ENCODE measurements at places on chromosomes 3 and 15. TPM values are rescaled to one million over a fixed set of nuclear protein-coding genes. Genes with fewer than 3 reads are reported as not detected.

The MYO1E gene
- 57.5 TPM for total RNA-seq

The FEZF2 gene
- total RNA-seq, result not detected

The GUCA1C gene
- not detected for total RNA-seq

The LDHAL6B gene
- not detected for total RNA-seq

The STAB1 gene
- not detected for total RNA-seq

The CNTN3 gene
- not detected for total RNA-seq

The ACKR4 gene
- total RNA-seq, result not detected

The NGLY1 gene
- total RNA-seq, result 54.3 TPM

The BCL2A1 gene
- 73.5 TPM for total RNA-seq

The ISLR gene
- not detected for total RNA-seq

The PRSS50 gene
- not detected for total RNA-seq

The ADIPOQ gene
- total RNA-seq, result not detected

The SLC22A13 gene
- total RNA-seq, result 0.23 TPM

The GNB5 gene
- total RNA-seq, result 17.5 TPM

The PATL2 gene
- 5.4 TPM for total RNA-seq

The ST8SIA2 gene
- not detected for total RNA-seq

The CDCP1 gene
- 2.1 TPM for total RNA-seq

The TM4SF4 gene
- not detected for total RNA-seq

The BNC1 gene
- not detected for total RNA-seq

The MORC1 gene
- total RNA-seq, result not detected

The KLHL40 gene
- not detected for total RNA-seq

The C3orf80 gene
- total RNA-seq, result not detected

The AHSG gene
- total RNA-seq, result not detected

The COL8A1 gene
- 0.06 TPM for total RNA-seq

The ATP8B4 gene
- 16.3 TPM for total RNA-seq

The CPN2 gene
- total RNA-seq, result not detected

The ARHGEF26 gene
- total RNA-seq, result 0.08 TPM

The IRAK2 gene
- total RNA-seq, result 4.0 TPM

The TRIM71 gene
- 0.04 TPM for total RNA-seq

The GPR149 gene
- not detected for total RNA-seq

The HTR3E gene
- total RNA-seq, result not detected

The PAQR5 gene
- total RNA-seq, result 0.13 TPM

The IGF2BP2 gene
- 0.32 TPM for total RNA-seq

The IMPG2 gene
- total RNA-seq, result 0.06 TPM

The RNF7 gene
- total RNA-seq, result 63.7 TPM

The UPK1B gene
- total RNA-seq, result not detected

The TMEM108 gene
- not detected for total RNA-seq

The PPP1R14D gene
- total RNA-seq, result not detected

The RASSF1 gene
- 68.2 TPM for total RNA-seq

The CAPN7 gene
- total RNA-seq, result 23.9 TPM

The GNL3 gene
- total RNA-seq, result 247 TPM

The TICRR gene
- 18.7 TPM for total RNA-seq

The UBR1 gene
- total RNA-seq, result 26.7 TPM

The PHC3 gene
- 44.3 TPM for total RNA-seq

The SERPINI2 gene
- total RNA-seq, result not detected

The ANKRD63 gene
- total RNA-seq, result 0.17 TPM

The PLA2G4E gene
- not detected for total RNA-seq

The CCK gene
- total RNA-seq, result not detected

The FBXW12 gene
- total RNA-seq, result not detected

The PCNP gene
- 192 TPM for total RNA-seq

The CRYBG3 gene
- 5.2 TPM for total RNA-seq

The BCHE gene
- not detected for total RNA-seq

The LXN gene
- total RNA-seq, result 5.9 TPM

The DPPA2 gene
- not detected for total RNA-seq

The NR2E3 gene
- total RNA-seq, result not detected

The CCDC39 gene
- total RNA-seq, result not detected

The SAMMSON gene
- not detected for total RNA-seq

All from activated CD8-positive, alpha-beta memory T cell treated with anti-CD3 and anti-CD28 coated beads for 36 hours (primary cell).